IMR-90 (cell line): ENCODE measurements at places on chromosomes 13 and 19.

DNA sequence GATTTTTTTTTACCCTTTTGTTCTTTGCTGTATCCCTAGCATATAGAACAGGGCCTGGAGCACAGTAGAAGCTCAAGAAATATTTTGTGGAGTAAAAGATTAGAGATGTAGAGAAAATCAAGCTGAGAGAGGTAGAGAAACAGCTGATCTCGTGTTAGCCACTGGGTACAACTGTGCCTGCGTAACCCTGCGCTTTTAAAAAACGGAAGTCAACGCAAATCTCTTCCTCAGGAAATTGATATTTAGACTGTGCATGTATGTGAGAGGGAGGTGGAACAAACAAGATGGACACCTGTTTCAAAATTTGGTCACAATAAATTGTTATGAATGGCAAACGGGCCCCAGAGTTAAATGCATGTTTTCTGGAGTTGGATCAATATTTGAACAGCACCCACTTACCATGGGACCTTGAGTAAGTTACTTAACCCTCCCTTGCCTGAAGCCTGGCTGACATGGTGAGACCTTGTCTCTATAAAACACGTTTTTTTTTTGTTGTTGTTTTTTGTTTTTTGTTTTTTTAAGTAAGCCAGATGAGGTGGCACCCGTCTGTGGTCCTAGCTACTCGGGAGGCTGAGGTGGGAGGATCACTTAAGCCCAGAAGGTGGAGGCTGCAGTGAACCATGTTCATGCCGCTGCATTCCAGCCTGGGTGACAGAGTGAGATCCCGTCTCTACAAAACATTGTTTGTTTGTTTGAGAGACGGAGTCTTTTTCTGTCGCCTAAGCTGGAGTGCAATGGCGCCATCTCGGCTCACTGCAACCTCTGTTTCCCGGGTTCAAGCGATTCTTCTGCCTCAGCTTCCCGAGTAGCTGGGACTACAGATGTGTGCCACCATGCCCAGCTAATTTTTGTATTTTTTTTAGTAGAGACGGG, 3.3 kb upstream of the EPOR start:
- DNase-seq: no peak

DNA sequence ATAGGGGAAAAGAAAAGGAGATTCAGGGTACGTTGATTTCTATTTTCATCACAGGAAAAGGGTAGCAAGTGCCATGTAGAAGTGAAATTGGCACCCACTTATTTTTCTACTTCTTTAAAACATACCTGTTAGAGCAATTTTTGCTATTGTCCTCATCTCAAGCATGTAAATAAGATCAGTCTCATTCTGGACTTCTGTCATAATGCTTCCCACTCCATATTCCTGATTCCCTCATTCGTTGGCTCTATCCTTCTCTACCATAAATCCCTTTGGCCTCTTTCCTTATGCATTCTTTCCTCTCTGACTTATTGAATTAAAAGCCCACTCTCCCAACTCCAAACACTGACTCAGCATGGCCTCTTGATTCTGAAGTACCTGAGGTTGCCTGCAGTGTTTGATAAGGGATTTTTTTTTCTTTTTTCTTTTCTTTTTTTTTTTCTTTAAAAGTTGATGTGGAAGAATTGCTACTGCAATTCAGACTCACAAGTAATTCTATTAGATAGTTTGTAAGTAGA, 465.7 kb downstream of the SLITRK6 start:
- DNase-seq: no peak

- no peak for DNase-seq
These were observed 141.3 kb downstream of the FGF9 start for GRCh38 chr13:21812192-21812626.

GRCh38 chr13:111908981-111909380, 158.0 kb upstream of the SOX1 start:
- no peak for DNase-seq

DNA sequence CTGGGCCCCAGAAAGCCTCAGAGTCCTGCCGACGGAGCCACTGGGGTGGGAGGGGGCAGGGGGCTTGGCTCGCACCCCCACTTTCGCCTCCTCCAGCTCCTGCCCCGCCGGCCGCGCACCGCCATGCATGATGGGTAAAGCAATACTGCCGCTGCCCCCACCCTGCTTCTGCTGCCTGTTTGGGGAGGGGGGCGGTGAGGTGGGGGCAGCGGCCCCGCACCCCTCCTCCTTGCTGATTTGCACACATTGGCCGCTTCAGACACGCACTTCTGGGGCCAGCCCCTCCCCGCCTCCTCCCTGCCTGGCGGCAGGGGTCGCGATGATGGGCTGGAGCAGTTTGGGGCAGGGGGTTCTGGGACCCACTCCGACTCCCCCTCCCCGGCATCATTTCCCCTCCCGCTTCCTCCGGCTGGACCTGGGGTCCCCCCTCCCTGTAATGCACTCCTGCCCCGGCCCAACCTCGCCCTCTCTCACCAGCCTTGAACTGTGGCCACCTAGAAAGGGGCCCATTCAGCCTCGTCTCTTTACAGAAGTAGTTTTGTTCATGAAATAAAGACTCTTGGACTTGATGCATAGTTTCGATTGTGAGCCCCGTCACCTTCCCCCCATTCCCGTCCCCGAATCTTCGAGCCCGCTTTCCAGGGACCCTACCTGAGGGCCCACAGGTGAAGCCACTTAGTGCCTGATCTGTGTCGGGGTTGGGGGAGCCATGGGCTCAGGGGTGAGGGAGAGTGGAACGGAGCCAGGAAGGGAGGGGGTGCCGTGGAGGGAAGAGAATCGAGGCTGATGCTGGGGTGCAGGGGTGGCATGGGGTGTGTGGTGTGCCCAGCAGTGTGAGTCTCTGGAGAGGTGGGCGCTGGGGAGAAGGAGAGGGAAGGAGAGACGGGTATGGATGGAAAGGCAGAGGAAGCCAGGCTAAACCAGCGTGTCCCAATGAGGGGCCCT, 1.4 kb upstream of the HPN start:
- DNase-seq: no peak

DNA sequence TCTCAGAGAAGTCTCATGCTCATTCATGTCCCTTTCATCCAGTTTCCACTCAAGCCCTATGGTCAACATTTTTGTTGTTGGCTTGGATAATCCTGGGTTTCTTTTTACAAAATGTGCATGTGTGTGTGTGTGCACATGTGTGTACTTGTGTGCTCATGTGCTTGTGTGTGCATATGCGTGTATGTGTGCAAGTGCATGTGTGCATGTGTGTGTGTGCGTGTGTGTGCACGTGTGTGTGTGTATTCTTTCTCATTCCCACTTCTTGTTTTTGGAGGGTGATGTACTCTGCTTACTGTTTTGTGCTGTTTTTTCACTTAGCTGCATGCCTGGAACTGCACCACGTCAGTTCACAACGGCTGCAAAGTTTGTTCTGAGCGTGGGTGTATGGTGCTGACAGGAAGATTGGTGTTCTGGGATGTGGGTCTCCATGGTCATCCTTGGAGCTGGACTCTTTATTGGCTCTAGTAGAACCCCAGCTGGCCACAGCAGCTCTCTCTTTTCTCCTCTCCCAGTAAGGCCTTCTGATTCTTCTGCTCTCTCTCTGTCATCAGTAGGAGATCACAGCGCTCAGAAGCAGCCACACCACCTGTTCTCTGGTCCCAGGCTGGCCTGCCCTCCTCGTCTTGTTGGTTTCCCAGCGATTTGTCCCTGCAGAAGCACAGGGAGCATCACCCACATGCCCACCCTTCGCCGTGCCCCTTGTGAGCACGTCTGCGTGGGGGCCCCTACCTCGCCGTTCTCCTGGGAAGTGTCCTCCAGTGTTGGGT, 60.8 kb downstream of the SOX1 start:
- no peak for DNase-seq

GRCh38 chr19:19224852-19225494, 13.2 kb downstream of the NCAN start:
- peak; percentile 44 for DNase-seq
